ENCODE measurements at places on chromosomes 2 and 18.

- DNase-seq: no peak
Observed at GRCh38 chr2:158484892-158485556, 28.3 kb downstream of the PKP4 start.

DNA sequence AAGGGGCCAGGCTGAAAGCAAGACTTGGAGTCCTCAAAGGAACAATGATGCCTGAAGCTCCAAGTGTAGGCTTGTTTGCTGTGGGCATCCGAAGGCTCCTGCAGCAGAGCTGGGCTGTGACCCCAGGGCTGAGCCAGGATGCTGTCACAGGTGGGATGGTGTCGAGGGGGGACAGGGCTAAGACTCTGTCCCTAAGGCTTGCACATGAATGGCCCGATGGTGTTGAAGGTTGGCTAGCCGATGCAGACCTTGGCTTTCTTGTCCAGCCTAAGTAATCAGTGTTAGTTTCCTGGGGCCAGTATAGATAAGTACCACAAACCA lies 251.0 kb downstream of the NDUFA10 start:
- no peak for DNase-seq

GRCh38 chr2:28979576-28980366 lies 1.3 kb upstream of the TOGARAM2 start:
- no peak for DNase-seq

DNA sequence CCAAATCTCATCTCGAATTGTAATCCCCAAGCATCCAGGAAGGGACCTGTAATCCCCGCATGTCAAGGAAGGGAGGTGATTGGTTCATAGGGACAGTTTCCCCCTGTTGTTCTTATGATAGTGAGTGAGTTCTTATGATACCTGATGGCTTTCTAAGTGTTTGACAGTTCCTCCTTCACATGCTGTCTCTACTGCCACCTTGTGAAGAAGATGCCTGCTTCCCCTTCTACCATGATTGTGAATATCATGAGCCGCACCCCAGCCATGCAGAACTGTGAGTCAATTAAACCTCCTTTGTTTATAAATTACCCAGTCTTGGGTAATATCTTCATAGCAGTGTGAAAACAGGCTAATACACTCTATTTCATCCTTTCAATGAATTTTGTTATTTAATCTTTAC lies 446.7 kb downstream of the RNF144A start:
- DNase-seq: no peak

DNA sequence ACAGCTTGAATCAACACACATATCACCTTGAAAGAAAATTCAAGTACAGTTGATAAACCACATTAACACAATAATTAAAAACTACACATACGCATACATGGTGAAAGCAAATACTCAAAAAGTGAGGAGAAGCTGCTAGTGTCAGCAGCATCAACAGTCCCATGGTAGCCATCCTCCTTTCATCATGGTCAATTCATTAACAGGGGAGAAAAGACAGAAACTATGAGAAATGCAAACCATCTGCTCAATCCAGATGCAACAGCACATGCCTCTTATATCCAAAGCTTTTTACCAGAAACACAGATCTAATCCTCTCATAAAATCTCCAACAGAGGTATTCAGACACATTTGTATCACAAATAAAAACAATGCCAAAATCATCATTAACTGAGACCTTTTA lies 81.9 kb upstream of the CHRNA1 start:
- no peak for DNase-seq

GRCh38 chr2:151730262-151730975 lies 3.9 kb downstream of the NEB start:
- no peak for DNase-seq

DNA sequence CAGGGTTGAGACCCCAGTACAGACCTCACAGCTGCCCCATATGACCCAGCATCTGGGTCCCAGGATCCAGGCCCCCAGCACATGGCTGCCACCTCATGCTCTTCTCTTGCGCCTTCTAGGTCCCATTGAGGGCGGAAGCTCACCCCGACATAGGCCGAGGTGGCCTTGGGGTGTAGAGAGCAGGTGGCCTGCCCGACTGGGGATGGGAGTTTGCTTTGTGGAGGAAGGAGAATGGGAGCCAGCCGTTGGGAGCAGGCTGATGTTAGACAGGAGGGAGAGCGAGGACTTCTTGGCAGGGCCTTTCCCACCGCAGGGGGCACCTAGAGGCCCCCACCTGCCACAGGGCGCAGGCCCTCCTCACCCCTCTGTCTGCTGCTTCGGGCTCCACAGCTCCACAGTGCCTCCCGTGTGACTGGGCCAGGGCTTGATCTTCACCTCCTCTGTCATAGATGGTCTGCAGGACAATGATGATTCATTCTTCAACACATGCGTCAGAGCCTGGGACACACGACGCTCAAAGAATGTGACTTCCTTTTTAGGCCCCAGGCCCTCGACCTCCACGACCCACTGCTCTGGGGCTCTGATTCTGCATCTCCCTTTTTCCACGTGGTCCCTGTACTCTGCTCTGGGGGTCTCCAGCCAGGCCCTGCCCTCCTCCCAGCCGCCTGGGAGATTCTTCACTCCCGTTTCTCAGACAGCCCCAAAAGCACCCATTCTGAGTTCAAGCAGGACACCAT lies 86.6 kb upstream of the ODC1 start:
- no peak for DNase-seq

DNA sequence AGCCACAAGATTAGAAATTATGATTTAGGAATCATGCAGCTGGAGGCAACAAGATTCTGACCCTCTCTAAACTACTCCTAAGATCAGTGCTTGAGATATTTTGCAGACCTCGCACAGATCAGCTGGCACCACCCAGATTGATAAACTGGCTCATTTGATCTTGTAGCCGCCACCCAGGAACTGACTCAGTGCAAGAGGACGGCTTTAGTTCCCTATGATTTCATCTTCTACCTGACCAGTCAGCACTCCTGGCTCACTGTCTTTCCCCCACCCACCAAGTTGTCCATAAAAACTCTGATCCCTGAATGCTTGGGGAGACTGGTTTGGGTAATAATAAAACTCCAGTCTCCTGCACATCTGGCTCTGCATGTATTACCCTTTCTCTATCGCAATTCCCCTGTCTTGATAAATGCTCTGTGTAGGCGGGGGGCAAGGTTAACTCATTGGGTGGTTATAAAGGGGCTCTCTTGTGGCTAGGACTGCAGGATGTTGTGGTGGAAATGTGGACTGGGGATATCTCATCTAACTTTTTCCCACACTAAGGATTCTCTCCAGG lies 96.1 kb downstream of the ARL6IP6 start:
- DNase-seq: no peak

DNA sequence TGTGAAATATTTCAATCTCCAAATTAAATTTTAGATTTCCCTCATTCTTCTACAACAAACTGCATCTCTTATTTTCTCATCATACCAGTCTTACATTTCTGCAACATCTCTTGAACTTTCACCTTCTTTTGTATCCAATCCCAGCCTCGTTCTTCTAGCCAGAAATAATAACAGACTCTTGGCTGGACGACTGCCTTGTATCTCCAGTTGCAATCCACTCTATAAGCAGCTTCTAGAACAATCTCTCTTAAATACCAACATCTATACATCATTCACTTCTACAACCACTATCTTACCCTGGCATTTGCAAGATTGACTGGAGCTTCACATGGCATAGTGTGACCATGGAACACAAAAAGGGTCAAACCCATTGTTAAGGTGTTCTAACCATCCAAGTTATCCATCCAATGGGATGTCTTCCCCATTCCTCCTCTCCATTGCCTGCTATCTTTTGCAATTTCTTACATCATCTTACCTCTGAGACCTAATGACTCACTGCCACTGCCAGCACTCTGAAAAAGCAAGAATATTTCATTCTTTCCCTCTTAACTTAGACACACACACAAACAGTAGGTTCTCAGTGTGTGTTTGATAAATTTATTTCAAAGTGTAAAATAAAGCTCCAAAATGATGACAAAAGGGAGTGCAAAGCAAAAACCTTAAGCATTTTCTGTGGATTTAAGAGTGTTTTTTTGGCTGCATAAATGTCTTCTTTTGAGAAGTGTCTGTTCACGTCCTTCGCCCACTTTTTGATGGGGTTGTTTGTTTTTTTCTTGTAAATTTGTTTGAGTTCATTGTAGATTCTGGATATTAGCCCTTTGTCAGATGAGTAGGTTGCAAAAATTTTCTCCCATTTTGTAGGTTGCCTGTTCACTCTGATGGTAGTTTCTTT lies 145.6 kb downstream of the METTL4 start:
- no peak for DNase-seq

GRCh38 chr2:81276595-81276994 lies 972.0 kb upstream of the LRRTM1 start:
- DNase-seq: no peak

DNA sequence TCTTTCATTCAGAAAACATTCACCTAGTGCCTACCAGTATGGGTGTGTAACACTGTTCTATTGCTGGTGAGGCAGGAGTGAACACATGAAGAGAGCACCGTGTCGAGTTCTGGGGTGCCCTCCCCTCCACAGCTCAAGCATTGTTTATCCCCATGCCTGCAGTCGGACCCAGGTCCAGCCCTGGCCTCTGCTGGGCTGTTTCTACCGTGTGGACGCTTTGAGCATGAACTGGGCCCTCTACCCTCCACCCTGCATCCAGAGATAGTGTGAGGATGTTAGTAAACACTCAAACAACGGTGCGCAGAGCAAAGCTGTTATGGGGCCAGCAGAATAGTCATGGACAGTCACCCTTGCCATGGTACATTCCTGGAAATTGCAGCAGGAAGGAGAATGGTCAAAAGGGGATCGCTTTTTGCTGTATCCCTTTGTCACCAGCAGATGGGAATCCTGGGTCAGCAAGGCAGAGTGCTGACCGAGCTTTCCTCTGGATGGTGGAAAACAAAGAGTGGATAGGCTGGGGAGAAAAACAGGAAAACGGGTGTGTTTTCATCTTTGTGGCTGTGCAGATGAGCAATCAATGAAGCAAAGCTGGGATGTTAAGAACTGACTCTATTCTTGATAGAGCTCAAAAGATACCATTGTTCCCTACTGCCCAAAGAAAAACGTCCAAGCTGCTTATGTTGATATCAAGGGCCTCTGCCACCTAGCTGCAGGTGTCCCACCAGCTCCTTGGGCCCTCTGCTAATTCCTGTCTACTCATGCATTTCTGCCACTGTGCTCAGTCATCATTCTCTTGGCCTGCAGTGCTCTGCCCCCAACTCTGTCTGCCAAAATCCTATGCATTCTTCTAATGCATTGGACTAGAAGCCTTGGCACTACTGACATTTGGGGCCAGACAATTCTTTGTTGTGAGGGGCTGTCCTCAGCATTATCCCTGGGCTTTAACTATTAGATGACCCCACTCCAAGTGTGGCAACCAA lies 38.7 kb downstream of the REEP1 start:
- no peak for DNase-seq

DNA sequence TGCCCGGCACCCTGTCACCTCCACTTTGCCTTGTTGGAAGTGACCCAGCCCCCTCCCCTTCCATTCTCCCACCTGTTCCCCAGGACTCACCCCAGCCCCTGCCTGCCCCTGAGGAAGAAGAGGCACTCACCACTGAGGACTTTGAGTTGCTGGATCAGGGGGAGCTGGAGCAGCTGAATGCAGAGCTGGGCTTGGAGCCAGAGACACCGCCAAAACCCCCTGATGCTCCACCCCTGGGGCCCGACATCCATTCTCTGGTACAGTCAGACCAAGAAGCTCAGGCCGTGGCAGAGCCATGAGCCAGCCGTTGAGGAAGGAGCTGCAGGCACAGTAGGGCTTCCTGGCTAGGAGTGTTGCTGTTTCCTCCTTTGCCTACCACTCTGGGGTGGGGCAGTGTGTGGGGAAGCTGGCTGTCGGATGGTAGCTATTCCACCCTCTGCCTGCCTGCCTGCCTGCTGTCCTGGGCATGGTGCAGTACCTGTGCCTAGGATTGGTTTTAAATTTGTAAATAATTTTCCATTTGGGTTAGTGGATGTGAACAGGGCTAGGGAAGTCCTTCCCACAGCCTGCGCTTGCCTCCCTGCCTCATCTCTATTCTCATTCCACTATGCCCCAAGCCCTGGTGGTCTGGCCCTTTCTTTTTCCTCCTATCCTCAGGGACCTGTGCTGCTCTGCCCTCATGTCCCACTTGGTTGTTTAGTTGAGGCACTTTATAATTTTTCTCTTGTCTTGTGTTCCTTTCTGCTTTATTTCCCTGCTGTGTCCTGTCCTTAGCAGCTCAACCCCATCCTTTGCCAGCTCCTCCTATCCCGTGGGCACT lies 4.5 kb downstream of the RETREG2 start:
- peak; percentile 72 for DNase-seq

- DNase-seq: peak; percentile 53
Observed at GRCh38 chr18:79964330-79965118, at the start of gene HSBP1L1. Gene HSBP1L1 (plus strand): TSS chr18:79964643. CDS start chr18:79964736, 93 bp downstream.

GRCh38 chr18:6638447-6638846 lies 91.1 kb upstream of the ARHGAP28 start:
- no peak for DNase-seq

DNA sequence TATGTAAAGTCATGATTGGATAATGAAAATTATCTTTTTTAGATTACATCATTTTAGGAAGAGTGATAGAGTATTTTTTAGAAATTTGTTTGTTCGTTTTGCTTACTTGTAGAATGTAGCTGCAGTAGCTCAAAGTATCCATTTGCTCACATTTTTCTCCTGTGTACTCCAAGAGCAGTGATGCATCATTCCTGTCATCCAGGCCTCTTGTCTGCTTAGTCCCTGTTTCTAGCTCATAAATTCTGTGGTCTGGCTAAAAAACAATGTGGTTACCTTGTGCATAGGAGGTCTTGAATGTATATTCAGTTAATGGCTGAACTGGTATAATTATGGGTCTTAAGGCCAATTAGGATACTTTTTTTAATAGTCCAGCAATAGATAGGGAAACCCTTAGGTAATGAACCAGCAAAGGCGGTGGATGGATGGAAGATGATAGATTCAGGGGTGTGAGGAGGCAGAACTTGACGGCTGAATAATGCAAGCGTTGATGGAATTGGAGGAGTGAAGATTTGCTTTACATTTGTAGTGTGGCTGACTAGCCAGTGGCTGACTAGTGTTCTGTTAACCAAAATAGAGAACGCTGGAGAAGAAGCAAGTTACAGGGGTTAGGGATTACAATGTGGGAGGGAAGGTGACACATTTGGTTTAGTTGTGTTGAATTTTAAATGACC lies 145.0 kb downstream of the ZNF407 start:
- no peak for DNase-seq

- no peak for DNase-seq
Observed at GRCh38 chr2:54772531-54772930, 49.1 kb downstream of the EML6 start.

DNA sequence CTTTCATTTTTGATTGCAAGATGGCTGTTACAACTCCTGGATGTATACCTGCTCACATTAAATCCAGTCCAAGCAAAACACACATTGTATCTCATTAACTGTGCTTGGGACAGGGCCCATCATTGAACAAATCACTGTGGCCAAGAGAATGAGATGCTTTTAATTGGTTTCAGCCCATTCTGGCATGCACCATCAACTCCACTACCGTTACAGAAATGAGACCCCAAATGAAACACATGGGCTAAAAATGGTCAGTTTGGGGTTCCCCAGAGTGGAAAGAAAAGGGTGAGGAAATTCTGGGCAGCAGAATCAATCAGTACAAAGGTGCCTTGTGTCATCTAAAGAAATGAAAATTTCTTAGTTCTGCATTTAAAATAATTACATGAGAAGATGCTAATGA lies 52.7 kb downstream of the FAM171B start:
- DNase-seq: no peak

GRCh38 chr2:170530284-170530745 lies 184.8 kb upstream of the SP5 start:
- no peak for DNase-seq

- no peak for DNase-seq
Observed at GRCh38 chr18:68177807-68178702, 536.9 kb downstream of the TMX3 start.
